Fibroblast of villous mesenchyme (primary cell): ENCODE measurements at places on chromosomes 1 and 21. TPM values are rescaled to one million over a fixed set of nuclear protein-coding genes. Genes with fewer than 3 reads are reported as not detected.

The SPATA45 gene
- total RNA-seq = 0.43 TPM in 1 of 2 replicates, not detected in the other

The S100A9 gene
- total RNA-seq = not detected in 2 replicates

The LAMC1 gene
- 541 and 761 TPM in 2 replicates for total RNA-seq

The MAP3K21 gene
- 0.32 and 1.3 TPM in 2 replicates for total RNA-seq

The SLFNL1 gene
- under 0.01 and 0.64 TPM in 2 replicates for total RNA-seq

The LRRC8B gene
- 0.64 and 0.86 TPM in 2 replicates for total RNA-seq

The HPCAL4 gene
- total RNA-seq = not detected in 2 replicates

The ADCY10 gene
- total RNA-seq = under 0.01 TPM in 1 of 2 replicates, not detected in the other

The IL22RA1 gene
- not detected in 2 replicates for total RNA-seq

The RNF220 gene
- total RNA-seq = 47.5 and 54.8 TPM in 2 replicates

The RGS16 gene
- total RNA-seq = 0.32 and 1.3 TPM in 2 replicates

The AMPD1 gene
- not detected in 2 replicates for total RNA-seq

The MARK1 gene
- total RNA-seq = 0.86 and 1.6 TPM in 2 replicates

The GLIS1 gene
- total RNA-seq = 0.43 and 0.97 TPM in 2 replicates

The TMEM69 gene
- 6.9 and 10.0 TPM in 2 replicates for total RNA-seq

The C8A gene
- total RNA-seq = not detected in 2 replicates

The TRAPPC3 gene
- 94.6 and 102 TPM in 2 replicates for total RNA-seq

The TNFRSF1B gene
- 8.7 and 25.9 TPM in 2 replicates for total RNA-seq

The HAO2 gene
- not detected in 2 replicates for total RNA-seq

The OPTC gene
- total RNA-seq = not detected in 2 replicates

The AXDND1 gene
- 0.64 TPM in 1 of 2 replicates, not detected in the other for total RNA-seq

The AQP10 gene
- not detected in 2 replicates for total RNA-seq

The LCE1D gene
- not detected in 2 replicates for total RNA-seq

The C1orf21 gene
- 3.5 and 3.9 TPM in 2 replicates for total RNA-seq

The NBPF1 gene
- total RNA-seq = 52.2 and 60.9 TPM in 2 replicates

The CLIC6 gene
- total RNA-seq = under 0.01 TPM in 2 replicates

The RNF186 gene
- not detected in 2 replicates for total RNA-seq

The LGR6 gene
- not detected in 2 replicates for total RNA-seq

The MEGF6 gene
- 2.2 and 7.1 TPM in 2 replicates for total RNA-seq

The RGS7 gene
- under 0.01 and 0.43 TPM in 2 replicates for total RNA-seq

The FMOD gene
- total RNA-seq = 0.64 and 0.86 TPM in 2 replicates

The SHCBP1L gene
- under 0.01 TPM in 1 of 2 replicates, not detected in the other for total RNA-seq

The RIPPLY3 gene
- total RNA-seq = under 0.01 TPM in 1 of 2 replicates, not detected in the other

The PLPP3 gene
- total RNA-seq = 10.3 and 14.7 TPM in 2 replicates

The SYT2 gene
- under 0.01 TPM in 1 of 2 replicates, not detected in the other for total RNA-seq

The WDR64 gene
- not detected in 2 replicates for total RNA-seq

The GJB4 gene
- total RNA-seq = not detected in 2 replicates

The AKR7A3 gene
- total RNA-seq = 0.43 and 1.3 TPM in 2 replicates

The CORT gene
- 0.32 TPM in 1 of 2 replicates, not detected in the other for total RNA-seq

The SLC30A10 gene
- total RNA-seq = not detected in 2 replicates

The AGBL4 gene
- total RNA-seq = not detected in 2 replicates

The PLEKHG5 gene
- total RNA-seq = 7.4 and 11.2 TPM in 2 replicates

The NPPA gene
- 0.32 TPM in 1 of 2 replicates, not detected in the other for total RNA-seq

The KCNJ15 gene
- total RNA-seq = under 0.01 TPM in 2 replicates

The SEMA4A gene
- 0.43 and 0.64 TPM in 2 replicates for total RNA-seq
